GM03348 (cell line): ENCODE measurements at places on chromosomes 12 and 14.
A peak's percentile ranks its signal among the peaks of the same experiment; 100 is the strongest.

DNA sequence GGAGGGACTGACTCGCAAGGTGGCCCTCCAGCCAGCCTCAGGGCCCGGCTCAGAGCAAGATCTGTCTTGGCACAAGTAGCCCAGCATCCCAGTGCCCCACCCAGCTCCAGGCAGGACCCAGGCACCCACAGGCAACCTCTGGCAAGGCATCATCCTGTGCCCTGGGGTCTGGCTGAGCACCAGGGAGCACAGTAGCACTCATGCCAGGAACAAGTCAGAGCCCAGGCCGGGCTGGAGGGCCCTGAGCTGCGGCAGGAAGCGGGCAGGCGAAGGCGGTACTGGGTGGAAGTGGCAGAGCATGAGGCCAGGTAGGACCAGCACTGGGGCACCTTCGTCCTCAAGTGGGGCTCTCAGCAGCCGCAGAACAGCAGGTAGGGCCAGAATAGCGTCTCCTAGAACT, 5.2 kb upstream of the DIO3 start:
- no peak for DNase-seq

DNA sequence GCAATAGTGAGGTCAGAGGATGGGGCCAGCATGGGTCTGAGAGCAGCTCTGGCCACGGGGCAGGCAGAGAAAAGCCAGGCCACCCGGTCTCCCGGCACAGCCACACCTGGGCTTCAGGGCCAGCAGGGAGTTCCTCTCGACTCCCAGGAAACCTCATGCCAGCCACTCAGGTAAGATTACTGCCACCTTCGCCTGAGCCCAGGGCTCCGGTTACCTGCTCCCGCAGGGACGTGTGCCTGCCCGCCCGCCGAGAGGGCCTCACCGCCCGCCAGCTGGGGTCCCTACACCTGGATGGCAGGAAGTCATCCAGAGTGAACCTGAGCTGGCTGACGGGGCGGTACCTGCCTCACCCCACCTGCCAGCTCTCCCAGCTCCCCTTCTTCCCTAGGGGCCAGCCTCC, 7.3 kb downstream of the JAG2 start:
- no peak for DNase-seq

GRCh38 chr14:64800000-64800399, 79.7 kb downstream of the SPTB start:
- DNase-seq, result peak; percentile 74

GRCh38 chr14:101535232-101535631, 26.1 kb upstream of the DIO3 start:
- DNase-seq, result no peak

- no peak for DNase-seq
These were observed 220.1 kb downstream of the BCAT1 start for GRCh38 chr12:24728826-24729225.

DNA sequence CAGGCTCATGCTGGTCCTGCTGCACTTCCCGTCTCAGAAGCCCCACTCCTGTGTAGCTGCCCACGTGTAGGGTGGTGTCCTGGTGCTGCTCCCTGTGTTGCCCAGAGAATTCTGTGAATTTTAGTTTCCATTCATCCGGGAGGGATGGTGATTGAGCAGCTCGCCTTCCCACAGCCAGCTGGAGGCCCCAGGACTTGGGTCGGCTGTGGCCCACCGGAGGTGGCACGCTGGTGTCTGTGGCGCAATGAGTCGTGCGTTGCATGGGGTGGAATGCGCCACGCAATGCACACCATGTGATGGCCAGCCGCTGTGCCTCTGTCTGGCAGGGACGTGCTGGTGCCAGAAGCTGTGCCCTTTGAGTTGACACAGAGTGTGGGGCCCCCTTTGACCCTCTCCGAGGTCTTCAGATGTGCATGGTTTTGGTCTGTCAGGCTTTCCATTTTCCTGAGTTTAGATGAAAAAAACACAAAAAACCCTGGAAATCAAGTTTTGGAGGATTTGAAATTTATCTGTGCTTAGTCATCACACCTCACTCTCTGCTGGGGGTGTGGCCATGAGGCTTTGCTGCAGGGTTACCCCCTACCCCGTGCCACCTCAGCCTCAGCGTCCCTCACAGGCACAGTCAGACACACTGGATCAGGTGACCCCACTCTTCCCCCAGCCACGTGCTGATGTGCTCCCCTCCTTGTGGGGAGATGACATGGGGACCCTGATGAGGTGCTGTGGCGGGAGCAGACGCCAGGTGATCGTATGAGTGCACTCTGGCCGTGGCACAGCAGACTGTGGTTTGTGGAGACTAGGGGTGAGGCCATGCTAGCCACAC, 64.6 kb downstream of the EP400 start:
- DNase-seq, result no peak

GRCh38 chr14:23153851-23154796, 29.3 kb downstream of the SLC7A8 start:
- DNase-seq, result peak; percentile 96

GRCh38 chr12:120639771-120640721, at the start of gene CABP1:
CABP1 (plus strand) TSS chr12:120640626; CDS start chr12:120640686, 60 bp downstream.
- no peak for DNase-seq

- peak; percentile 56 for DNase-seq
These were observed 48.7 kb upstream of the ABCC9 start for GRCh38 chr12:21989819-21990412.

GRCh38 chr12:42468341-42468821, 121.2 kb downstream of the PRICKLE1 start:
- DNase-seq, result no peak

DNA sequence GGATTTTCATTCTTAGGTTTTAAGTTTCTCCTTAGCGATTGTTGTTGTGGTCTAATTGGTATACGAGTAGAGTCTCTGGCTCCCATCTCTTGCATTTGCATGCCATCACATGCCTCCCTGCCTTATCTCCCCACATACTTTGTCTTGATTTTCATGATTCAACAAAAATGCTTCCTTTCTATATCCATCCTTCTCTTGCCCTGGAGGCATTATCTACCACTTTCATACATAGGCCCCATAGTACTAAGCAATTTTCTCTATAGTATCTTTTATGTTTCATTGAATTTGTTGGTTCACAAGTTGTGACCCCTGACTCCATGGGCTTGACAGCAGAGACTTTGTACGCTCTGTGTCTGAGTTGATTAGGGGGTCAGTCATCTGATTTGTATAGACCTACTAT, 226.1 kb downstream of the ACSS3 start:
- DNase-seq, result no peak

- DNase-seq, result no peak
These were observed 48.3 kb downstream of the SFSWAP start for GRCh38 chr12:131759176-131759575.

DNA sequence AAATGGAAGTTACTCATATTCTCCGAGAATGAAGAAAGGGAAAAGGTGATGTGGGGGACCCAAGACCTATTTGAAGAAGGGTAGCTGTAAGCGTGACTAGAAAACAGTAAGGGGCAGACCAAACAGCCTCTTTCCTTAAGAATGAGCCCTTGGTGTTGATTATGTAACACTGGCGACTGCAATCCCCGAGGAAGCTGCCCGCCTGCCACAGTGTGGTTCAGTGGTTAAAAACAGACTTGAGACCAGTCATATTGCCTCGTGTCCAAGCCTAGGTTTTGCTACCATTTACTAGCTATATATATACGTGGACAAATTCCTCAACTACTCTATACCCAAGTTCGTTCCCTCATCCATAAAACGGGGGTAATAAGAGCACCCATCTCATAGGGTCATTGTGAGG, 49.1 kb downstream of the SSPN start:
- no peak for DNase-seq

DNA sequence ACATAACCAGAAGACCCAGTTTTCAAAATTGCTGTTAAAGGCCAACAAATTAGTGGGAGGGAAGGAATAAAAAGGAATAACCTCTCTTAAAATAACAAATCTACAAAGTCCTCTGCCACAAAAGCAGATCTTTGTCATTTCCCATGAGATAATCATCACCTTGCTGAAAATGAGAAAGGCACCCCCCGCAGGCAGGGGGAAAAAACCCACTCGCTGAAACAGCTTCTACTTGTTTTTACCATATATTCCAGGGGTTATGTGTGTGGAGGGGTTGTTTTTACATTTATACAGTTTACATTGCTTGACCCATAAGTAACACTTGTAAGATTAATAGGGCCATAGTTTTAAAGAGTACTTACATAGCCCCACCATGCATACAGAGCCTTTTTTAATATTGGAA, 131.0 kb downstream of the PRICKLE1 start:
- no peak for DNase-seq

DNA sequence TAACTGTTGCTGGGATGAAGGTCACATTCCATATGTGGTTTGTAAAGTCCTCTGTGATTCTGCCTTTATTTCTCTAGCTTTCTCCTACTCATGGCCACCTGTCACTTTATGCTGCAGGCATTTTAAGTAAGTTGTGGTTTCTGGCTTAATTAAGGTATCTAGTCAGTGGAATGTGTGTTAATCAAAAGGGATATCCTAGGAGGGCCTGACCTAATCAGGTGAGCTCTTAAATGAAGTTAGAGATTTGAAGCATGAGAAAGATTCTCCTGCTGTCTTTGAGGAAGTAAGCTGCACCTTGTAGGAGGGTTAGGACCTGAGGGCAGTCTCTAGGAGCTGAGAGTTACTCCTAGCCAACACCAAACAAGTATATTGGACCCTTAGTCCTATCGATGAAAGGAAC, 90.3 kb downstream of the ETNK1 start:
- no peak for DNase-seq
